Globus pallidus (tissue), 1 donor: ENCODE measurements at places on chromosomes 3 and 15.
A peak's percentile ranks its signal among the peaks of the same experiment; 100 is the strongest.

GRCh38 chr3:102078854-102079808 is 229.8 kb downstream of the NFKBIZ start:
- DNase-seq = no peak

DNA sequence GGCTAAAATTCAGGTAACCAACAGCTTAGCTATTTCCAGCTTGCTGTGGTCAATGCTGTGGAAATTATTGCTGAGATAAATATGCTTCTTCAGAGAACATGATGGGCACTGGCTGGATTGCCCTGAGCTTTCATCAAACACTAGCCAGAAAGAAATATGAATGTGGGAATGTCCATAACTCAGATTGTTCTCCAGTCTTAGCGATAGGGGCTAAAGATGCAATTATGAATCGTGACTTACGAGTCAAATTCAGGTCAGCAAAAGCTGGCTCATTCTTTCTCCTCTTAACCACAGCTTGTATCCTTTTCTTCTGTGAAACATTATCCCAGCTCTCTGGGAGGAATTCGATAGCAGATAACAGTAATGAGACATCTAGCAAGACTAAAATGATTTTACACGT is 307.6 kb downstream of the RYR3 start:
- no peak for DNase-seq

GRCh38 chr3:112688819-112689218 is 47.9 kb upstream of the CCDC80 start:
- DNase-seq = no peak

- no peak for DNase-seq
Measured at GRCh38 chr3:71451060-71451459, 132.5 kb downstream of the FOXP1 start.

DNA sequence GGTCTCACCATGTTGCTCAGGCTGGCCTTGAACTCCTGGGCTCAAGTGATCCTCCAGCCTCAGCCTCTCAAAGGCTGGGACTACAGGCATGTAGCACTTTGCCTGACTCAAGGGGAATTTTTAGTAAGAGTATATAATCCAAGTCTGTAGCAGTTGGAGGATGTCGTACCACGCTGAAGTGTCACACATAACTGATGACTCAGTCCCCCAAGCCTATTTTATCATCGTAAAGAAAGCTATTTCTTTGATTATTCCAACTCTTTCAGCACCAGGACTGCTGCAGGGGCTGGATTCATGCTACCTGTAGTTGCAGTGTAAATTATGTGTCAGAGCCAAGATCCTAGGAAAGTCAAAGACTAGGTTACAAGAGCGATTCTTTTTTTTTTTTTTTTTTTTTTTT is 1.4 kb upstream of the PRKCI start:
- DNase-seq = no peak

- no peak for DNase-seq
Measured at GRCh38 chr3:8873740-8874139, 89.5 kb downstream of the RAD18 start.

DNA sequence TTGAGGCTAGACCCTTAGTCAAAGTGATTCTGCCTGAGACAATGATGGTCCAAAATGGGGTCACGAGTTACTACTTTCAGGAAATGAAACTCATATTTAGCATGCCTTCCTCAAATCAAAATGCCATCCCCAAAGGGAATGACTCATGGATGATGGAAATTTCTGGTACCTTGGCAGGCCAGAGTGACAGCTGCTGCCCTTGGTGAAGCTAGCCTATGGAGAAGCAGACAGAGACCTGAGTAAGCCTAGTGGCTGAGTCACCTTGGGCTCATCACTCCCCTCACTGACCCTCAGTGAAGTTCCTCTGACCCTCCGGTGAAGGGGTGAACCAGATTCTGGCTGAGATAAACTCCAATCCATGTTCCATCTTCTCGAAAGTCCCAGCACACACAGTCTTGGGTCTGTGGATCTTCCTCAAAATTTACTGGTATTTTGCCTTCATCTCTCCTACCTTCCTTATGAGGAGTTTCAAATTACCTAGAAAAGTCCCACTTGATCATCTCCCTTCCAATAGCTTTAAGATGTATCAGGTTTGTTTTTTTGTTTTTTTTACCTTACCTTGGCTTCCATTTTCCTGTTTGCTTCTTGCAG is 54.5 kb upstream of the ABHD17C start:
- no peak for DNase-seq

DNA sequence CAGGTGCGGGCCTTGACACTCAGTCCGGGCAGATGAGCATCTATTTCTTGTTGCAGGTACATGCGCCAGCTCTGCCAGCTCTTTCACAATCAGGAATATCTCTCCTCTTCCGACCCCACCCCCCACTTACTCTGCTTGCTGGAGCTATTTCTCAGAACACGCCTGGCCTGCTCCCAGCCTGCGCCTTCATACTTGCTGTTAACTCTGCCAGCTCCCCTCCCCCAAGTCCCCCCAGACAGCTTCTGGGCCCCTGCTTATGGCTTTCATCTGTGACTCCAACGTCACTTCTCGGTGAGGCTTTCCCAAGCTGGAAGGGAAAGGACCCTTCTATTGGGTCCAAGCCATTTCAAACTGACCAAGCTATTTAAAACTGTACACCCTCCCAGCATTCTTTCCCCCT is 15.2 kb downstream of the MAGEF1 start:
- no peak for DNase-seq

GRCh38 chr3:9600597-9600996 is 47.0 kb upstream of the LHFPL4 start:
- no peak for DNase-seq

DNA sequence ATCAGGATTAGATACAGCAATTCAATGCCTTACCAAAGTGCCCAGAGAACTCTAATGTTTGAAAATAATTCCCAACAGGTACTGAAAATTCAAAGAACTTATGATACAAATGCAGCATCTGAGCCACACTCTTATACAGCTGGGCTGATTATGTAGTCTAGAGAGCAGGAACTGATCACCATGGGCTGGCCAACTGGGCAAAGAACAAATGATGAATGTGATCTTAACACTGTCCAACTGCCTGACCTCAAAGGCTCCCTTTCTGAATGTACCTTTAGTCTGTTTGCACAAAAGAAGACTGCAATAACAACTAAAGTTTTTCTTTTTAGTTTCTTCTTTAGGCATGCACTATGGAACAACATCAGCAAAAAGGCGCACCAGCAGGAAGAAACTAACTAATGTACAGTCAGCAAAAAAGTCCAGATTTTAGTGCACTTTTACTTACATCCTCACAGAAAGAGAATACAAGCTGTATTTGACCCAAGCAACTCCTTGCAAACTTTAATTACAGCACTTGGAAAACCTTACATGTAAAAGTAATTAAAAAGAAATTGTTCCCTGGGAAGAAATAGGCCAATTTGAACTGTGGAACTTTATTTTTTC is 1095.1 kb downstream of the IGSF11 start:
- DNase-seq = peak; percentile 47

- DNase-seq = no peak
Measured at GRCh38 chr3:46730819-46731218, 13.2 kb upstream of the PRSS50 start.

DNA sequence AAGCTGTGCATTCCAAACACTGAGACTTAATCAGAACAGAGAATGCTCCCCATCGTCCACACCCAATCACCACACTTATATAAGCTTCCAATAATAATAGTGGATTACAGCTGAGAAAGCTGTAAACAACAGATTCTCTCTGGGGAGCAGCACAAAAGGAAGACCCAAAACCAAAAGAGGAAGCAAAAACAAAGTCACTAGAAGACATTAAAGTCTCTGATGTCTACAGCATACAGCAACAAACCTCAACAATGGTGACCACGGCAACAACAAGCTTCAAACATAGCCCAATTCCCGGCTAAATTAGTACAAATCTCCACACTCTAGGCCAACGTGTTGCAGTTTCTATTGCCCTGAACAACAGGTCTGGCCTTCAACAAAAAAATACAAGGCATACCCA is 37.7 kb downstream of the ZDHHC23 start:
- no peak for DNase-seq

- DNase-seq = peak; percentile 59
Measured at GRCh38 chr3:55591888-55592287, 104.8 kb upstream of the WNT5A start.

DNA sequence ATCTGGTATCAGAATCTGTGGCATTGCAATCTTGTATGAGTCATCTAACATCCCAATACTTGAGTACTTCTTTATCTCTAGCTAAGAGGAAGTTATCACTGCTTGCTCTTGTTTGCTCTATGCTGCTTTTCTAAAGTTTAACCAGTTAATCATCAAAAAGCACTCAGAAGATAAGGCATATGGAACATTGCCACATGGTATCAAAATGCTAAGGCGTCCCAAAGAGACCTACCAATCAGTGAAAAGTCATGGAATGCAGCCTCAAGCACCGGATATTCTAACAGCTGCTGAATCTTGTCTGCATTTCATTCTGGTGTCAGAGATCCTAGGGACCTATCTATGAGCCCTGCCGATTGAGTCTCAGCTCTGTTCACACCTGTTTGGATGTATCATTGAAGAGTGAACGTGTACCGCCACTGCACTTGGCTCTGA is 192.8 kb downstream of the ARPP21 start:
- DNase-seq = no peak
